ENCODE measurements at places on chromosomes 2 and 18.

GRCh38 chr2:241695651-241696050 is 6.2 kb upstream of the ING5 start:
- no peak for DNase-seq

DNA sequence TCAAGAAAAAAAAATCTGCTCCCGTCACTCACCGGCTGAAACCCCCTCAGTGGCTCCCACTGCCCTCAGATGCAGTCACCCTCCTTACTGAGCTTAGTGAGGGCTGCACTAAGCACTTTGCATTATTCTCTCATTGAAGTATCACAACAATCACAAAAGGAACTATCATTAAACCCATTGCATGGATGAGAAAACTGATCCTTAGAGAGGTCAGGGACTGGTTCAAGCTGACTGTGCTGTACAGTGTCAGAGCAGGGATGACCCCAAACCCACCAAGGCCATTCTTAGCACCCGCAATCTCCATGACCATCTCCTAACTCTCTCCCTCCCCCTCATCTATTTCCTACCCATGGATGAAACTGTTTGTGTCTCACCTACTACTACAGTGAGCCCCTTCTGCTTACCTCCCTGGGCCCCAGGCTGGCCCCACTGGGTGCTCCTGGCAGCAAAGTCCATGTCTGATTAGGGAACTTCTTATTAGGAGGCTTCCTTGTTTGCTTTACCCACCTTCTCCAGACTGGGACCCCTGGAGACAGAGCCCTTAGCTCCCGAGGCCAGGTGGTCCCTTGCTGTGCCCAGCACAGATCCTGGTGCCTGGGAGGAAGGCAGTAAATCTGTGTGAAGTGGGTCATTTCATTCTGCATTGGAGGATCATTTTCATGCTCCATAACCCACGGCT is 139.3 kb upstream of the ID2 start:
- DNase-seq = no peak

- DNase-seq = no peak
Measured at GRCh38 chr2:140462990-140463389, 1667.8 kb downstream of the LRP1B start.

GRCh38 chr2:223758131-223758840 is 79.1 kb downstream of the AP1S3 start:
- no peak for DNase-seq

GRCh38 chr2:20501974-20502373 is 55.1 kb downstream of the RHOB start:
- peak; percentile 99 for DNase-seq
